SW 1271 (cell line): ENCODE measurements at places on chromosomes 13 and 19.
A peak's percentile ranks its signal among the peaks of the same experiment; 100 is the strongest.

DNA sequence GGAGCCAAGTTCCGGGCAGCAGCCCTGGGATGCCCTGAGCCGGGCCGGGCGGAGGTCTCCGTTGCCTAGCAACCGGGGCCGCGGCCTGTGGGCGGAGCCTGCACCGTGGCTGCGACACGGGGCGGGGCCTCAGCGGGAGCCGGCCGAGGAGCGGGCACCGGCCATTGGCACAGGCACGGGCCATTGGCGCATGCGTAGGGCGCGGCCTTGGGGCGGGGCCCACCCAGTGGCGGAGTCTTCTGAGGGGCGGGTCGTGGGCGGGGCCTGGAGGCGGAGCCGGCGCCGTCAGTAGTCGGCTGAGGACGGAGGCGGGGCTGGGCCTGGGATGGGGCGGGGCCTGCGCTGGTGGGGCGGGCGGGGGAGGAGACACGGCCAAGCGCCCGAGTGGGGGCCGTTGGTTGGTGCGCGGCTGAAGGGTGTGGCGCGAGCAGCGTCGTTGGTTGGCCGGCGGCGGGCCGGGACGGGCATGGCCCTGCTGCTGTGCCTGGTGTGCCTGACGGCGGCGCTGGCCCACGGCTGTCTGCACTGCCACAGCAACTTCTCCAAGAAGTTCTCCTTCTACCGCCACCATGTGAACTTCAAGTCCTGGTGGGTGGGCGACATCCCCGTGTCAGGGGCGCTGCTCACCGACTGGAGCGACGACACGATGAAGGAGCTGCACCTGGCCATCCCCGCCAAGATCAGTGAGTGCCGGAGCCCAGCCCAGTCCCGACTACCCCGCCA lies at the start of gene IZUMO4:
IZUMO4 (plus strand) TSS at position 436 of the 723 bp plus-strand sequence; CDS start at position 467, 31 bp downstream.
- peak; percentile 92 for DNase-seq

DNA sequence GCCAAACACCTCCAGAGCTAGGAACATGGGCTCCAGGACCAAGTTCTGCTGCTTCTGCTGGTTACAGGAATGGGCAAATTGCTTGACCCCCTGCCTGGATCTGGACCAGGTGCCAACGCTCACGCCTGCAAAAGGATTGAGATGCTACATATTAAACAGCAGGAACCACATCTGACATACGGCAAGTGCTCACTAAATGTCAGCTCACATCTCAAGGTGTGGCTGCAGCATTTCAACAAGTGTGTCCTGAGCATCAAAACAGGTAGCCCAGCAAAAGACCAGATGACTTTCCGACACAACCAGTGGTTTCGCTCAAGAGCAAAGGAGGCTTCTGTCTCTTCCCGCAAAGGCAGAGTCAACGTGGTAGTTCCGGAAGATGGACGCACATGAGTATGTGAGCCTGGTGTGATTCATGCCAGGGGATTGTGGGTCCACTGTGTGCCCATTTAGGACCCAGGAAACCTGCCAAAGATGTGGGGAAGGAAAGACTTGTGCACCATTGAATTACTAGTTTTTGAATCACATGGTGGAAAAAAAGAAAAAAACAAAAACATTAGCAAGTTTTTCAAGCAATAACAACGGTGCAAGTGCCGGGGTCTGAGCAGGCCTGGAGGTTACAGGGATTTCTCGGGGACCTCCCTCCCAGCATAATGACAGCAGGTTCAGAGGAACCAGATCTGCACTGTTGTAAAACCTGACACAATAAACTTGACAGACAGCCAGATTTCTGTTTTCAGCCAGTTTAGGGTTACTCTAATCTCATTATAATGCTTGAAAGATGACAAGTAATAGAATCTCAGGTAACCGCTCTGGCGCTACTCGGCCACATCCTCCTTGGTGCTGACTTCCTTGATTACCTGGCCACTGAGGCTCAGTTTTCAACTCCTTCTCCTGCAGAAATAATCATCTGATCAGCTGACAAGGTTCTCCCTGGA lies 77.9 kb downstream of the SOX1 start:
- DNase-seq: no peak

- DNase-seq: no peak
Observed at GRCh38 chr19:47660435-47660832, 51.5 kb downstream of the BICRA start.

DNA sequence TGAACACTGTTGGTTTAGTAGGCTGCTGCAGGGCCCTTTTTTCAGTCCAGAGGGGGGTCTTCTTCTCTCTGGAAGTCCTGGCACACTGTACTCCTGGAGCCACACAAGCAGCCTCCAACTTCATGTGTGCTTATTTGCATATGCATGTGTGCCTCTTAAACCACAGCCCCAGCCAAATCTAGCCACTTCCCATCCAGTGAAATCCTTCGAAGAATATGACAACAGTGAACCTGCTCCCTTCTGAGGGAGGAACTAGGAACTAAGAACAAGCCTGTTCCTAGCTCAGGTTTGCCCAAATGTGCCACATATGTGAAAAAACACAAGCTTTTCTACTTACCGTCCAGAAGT lies 348.5 kb downstream of the FOXO1 start:
- no peak for DNase-seq

GRCh38 chr19:17755977-17756670 lies 4.8 kb downstream of the FCHO1 start:
- DNase-seq: peak; percentile 33

DNA sequence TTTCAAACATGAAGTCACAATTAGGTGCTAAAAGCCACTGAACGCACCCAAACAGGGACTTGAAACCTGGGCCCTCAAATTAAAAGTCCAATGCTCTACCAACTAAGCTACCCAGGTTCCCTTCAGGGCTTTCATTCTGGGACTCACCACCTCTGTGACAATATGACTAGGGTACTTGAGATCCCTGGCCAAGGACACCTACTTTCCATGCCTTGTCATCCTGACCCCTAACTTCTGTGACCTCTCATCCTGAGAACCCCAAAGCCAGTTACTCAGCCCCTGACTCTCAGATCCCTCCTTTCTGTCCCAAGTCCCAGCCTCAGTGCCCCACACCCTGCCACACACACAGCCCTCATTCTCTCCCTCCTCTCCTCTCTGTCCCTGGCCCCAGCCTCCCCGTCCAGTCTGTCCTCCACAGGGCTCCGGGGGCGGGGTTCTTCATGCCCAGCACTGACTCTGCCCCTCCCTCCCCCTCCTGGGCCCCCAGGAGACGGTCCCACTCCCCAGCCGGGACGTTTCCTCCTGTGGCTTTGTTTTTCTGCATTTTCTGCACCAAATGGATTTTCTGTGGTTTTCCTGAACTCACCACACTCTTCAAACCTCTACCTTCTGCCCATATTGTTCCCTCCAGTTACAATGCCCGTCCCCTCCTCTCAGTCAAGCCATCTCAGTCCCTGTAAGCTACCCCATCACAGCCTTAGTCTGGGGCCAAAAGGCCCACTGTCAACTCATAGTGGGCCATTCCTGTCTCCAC lies 7.0 kb downstream of the RCN3 start:
- DNase-seq: no peak

- no peak for DNase-seq
Observed at GRCh38 chr19:9610484-9611113, 10.4 kb downstream of the ZNF561 start.

GRCh38 chr13:52447815-52448552 lies 2.5 kb downstream of the VPS36 start:
- no peak for DNase-seq

GRCh38 chr13:38180670-38181069 lies 169.0 kb upstream of the UFM1 start:
- no peak for DNase-seq

DNA sequence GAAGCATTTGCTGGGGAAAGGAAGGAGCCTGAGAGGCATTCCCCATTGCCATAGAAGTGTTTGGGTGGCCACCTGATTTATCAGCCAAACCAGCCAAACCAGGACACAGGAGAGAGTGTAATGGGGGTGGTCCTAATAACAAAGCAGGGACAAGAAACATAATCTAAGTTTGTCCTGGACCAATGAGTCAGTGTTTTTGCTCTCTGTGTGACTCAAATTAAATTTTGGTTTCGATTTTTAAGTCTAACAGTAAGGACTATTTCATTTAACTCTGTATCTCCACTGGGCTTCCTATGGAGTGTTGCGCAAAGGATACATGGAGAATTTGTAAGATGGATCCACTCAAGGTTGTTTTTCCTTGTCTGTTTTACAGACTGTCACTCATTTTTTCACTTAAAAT lies 19.5 kb upstream of the TRPC4 start:
- DNase-seq: no peak

- no peak for DNase-seq
Observed at GRCh38 chr13:33119856-33120543, 103.8 kb downstream of the KL start.

DNA sequence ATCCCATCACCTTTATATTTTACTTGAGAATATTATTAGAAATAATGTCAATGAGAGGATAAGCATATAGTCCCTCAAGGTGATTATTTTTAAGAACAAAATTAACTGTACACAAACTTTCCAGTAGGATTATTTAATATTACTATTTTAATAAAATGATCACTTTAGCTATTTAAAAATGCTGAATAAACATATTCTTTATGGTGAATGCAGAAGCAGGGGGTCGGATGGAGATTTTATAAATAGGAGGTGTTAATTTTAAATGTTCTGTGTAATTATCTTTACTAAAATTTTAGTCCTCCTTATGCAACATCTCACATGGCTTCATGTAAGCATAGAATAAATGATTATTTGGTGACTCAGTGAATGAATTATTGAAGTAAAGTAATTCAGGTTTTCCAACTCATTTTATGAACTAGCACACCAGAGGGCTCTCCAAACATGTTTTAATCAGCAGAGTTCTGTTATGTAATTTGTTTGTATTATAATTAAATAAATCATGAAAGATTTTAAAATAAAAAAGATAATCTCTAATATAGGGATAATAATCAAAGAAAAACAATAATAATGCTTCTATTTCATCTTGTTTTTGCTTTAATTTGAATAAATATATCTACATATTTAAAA lies 1635.2 kb downstream of the EFNB2 start:
- DNase-seq: no peak

GRCh38 chr13:94609196-94609595 lies 7.5 kb downstream of the GPR180 start:
- DNase-seq: no peak

GRCh38 chr19:15488489-15489226 lies 9.4 kb upstream of the PGLYRP2 start:
- DNase-seq: no peak

GRCh38 chr13:26012995-26013394 lies 38.8 kb downstream of the SHISA2 start:
- DNase-seq: no peak

DNA sequence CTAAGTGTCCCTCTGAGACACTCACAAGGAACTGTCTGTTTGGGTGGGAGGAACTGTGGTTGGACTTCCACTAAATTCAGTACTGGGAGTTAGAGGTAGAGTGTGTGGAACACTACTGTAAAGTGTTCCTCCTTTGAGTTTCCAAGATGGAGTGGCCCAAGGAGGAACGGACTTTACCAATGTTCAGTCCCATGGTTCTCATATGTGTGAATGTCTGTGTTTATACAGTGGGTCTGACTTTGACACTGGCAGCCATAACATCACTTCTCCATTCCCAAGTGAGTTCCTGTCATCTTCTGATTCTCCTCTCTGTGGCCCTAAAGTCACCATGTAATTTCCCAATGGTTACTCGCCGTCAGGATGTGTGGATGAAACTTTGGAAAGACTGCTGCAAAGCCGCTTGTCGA lies 136.8 kb upstream of the SERP2 start:
- no peak for DNase-seq

DNA sequence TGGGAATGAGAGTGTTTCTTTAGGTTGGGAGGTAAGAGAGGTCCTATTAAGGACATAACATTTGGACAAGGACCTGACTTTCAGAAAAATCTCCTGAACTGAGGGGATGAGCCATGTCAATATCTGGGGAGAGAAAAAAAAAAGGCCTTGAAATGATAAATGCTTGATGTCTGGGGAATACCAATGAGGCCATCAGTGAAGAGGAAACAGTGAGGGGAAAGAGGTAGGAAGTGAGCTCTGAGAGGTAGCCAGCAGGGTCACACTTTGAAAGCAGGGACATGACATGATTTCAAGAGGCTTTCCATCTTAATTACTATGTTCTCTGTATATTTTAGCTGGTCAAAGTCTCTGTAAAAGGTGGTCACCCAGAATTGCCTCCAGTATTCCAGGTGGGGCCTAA lies 9.9 kb upstream of the UBE2L5 start:
- no peak for DNase-seq
